Bronchial smooth muscle cell (primary cell): ENCODE measurements at places on chromosomes 7 and 10. TPM values are rescaled to one million over a fixed set of nuclear protein-coding genes. Genes with fewer than 3 reads are reported as not detected.

Gene MKX
- not detected in 2 replicates for total RNA-seq

Gene HMX3
- total RNA-seq, result 0.16 TPM in 1 of 2 replicates, not detected in the other

Gene CHAT
- total RNA-seq, result not detected in 2 replicates

Gene TMEM273
- not detected in 2 replicates for total RNA-seq

Gene OR2F1
- total RNA-seq, result not detected in 2 replicates

Gene MYH16
- not detected in 2 replicates for total RNA-seq

Gene PKD2L1
- total RNA-seq, result not detected in 2 replicates

Gene SLC26A5
- total RNA-seq, result under 0.01 TPM in 1 of 2 replicates, not detected in the other

Gene SLC13A4
- 0.16 and 0.26 TPM in 2 replicates for total RNA-seq

Gene SLC18A2
- total RNA-seq, result not detected in 2 replicates

Gene SLC13A1
- not detected in 2 replicates for total RNA-seq
